Stimulated activated CD4-positive, alpha-beta T cell treated with anti-CD3 and anti-CD28 coated beads, TNF-alpha, amount 100 ng/mL, for 24 hours (primary cell): ENCODE measurements at places on chromosomes 5 and 9.

DNA sequence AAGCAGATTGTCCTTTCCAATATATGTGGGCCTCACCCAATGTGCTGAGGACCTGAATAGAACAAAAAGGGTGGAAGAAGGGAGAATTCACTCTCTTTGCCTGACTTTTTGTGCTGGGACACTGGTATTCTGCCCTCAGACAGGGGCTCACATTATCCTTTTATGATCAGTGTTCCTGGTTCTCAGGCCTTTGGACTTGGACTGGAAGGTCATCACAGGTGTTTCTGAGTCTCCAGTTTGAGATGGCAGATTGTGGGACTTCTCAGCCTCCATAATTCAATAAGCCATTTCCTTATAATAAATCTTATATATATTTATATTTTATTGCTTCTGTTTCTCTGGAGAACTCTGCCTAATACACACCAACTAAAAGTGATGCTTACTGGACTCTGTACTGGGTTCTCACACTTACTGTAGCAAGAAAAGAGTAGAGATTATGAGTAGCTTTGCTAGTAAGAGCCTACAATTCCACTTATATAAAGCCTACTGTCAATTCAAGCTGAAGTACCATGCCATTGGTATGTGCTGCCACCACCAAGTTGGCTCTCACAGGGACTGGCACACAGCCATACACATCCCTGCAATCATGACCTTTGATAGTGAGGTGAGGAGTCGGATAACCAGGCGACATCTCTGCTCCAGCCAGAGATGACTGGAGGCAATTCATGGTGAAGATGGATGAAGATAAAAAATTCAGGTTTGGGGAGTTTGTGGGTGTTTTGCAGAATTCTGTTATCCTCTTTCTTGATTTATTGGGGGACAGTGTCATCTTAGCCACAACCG is 130.7 kb upstream of the NR3C1 start:
- DNase-seq, result no peak

- DNase-seq, result no peak
These were observed 23.6 kb downstream of the SCAI start for GRCh38 chr9:125119643-125120286.

DNA sequence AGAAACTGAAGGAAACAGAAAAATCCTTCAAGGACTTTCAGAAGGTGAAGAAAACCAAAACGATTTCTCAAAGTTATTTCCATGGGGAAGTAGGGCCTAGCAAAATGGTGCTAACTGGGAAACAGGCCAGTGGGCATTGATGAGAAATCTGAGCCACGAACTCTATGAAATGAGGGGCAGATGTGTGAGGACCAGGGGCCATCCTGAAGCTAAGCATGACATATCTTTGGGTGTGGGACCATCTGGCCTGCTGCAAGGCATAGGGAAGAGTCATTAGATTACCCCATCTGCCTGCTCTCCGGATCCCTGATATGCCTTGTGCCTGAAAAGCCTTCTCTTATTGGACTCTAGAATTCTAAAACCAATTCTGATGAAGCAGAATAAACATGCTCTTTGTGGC is 143.8 kb downstream of the PALM2AKAP2 start:
- no peak for DNase-seq

- no peak for DNase-seq
These were observed 152.6 kb upstream of the FST start for GRCh38 chr5:53327811-53328334.

- DNase-seq, result no peak
These were observed 40.8 kb upstream of the ROPN1L start for GRCh38 chr5:10400831-10401230.

DNA sequence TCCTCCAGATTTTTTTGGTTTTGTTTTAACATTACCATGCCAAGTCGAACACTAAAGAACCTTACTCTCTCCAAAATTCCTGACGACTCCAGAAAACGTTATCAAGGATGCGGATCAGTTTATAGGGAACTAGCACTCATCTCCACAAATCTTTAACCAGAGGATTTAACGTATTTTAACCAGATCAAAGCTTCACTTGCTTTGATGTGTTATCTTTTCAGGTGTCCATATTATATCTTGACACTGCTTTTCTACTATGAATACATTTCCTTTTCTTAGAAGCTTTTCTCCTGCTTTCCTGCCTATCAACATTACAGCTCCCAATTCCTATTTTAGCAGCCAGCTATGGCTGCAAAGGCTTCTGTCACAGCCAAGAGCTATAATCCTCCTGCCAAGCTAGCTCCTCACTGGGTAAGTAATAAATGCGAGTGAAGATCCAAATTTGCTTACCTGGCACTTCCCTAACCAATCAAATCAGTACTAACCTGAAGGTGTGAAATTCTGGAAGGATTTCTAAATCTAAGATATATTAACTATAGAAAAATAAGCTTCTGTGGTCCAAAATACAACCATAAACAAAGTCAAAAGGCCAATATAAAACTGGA is 60.2 kb downstream of the CDC14B start:
- no peak for DNase-seq

DNA sequence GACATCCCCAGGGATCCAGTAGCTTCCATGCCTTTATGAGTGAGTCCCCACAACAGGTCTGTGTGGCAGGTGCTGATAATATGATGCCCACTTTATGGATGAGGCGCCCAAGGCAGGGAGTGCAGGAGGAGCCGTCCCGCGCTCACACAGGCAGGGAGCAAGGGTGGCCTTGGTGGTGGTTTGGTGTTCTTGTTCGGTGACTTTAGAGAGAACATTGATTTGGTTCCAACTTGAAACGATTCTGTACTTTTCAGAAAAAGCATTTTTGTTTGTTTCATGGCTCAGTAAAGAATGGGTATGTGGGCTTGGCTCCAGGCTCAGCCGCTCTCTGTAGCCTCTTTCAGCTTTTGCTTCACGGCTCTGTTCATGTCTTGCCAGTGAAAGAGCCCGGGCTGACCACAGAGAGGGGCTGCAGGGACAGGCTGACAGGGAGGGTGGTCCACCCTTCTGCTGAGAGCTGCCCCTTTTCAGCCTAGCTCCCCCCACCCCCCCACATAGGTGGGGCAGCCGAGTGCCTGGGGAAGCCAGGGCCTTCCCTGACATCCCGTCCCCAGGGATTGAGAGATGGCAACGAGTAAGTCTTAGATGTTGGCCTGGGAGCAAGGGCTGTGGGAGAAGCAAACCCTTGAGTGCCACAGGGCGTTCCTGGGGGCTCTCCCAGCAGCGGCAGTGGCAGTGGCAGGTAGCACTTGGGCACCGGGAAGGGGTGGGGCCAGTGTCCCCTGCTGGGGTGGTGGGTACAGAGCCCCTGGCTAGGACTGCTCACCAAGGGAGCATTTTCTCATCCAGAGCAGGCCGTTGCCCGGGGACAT is 28.0 kb downstream of the NCS1 start:
- no peak for DNase-seq

DNA sequence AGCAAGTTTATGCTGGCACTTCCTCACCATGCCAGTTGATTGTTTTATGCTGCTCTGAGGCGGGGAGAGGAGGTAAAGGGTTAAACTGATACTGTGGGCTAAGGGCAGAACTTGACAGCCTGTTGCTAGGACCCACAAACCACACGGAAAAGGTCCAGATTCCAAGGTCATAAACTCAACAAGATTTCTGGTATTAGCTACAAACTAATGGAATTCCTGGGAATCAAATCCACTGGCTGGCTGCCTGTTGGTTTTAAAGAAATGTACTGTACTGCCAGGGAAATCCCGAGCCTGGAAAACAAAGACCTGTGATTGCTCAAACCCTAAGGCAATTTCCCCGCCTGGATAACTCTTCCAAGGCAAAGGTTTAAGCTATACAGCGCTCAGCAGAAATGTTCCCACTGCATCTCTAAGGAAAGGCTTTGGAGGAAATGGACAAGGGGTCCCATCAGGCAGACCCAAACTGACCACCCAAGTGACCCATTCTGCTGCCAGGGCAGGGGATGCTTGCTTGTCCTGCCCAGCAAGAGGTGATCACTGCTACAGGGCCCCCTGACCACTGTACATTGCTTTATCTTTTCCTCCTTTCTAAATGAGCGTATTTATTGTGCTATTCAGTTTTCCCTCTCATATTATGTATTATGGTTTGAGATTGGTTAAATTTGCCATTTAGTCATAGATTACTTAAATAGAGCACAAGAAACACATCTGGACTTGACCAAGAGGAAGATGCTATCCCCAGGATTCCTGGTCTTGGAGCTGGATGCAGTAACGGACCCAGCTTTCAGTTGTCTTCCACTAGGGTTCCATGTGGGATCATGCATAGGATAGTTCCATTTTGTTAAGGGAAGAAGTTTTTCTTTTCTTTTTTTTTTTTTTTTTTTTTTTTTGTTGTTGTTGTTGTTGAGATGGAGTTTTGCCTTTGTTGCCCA is 124.3 kb downstream of the SUSD1 start:
- no peak for DNase-seq

- no peak for DNase-seq
These were observed 162.7 kb upstream of the MRPS30 start for GRCh38 chr5:44646016-44646415.

DNA sequence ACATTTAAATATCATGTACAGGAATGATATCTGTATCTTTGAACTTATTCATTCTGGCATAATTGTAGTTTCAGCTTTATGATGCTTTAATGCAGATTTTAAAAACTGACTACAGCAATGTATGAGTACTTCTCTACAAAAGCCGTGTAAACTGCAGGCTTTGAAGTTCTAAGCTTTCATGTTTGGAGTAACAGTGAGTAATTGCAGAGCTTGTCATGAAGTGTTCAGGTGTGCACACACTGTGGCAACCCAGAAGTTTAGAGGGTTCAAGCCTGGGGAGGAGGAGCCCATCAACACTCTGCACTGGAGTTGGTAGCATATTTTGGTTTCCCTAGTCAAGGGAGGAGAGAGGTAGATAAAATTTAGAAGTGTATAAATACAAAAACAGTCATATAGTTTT is 130.9 kb downstream of the CD180 start:
- DNase-seq, result no peak

- no peak for DNase-seq
These were observed 455.1 kb downstream of the EFNA5 start for GRCh38 chr5:107215611-107216010.

- no peak for DNase-seq
These were observed 30.2 kb downstream of the DBH start for GRCh38 chr9:133666387-133666786.
